ENCODE measurements at places on chromosomes 12 and 14. TPM values are rescaled to one million over a fixed set of nuclear protein-coding genes. Genes with fewer than 3 reads are reported as not detected.

DNA sequence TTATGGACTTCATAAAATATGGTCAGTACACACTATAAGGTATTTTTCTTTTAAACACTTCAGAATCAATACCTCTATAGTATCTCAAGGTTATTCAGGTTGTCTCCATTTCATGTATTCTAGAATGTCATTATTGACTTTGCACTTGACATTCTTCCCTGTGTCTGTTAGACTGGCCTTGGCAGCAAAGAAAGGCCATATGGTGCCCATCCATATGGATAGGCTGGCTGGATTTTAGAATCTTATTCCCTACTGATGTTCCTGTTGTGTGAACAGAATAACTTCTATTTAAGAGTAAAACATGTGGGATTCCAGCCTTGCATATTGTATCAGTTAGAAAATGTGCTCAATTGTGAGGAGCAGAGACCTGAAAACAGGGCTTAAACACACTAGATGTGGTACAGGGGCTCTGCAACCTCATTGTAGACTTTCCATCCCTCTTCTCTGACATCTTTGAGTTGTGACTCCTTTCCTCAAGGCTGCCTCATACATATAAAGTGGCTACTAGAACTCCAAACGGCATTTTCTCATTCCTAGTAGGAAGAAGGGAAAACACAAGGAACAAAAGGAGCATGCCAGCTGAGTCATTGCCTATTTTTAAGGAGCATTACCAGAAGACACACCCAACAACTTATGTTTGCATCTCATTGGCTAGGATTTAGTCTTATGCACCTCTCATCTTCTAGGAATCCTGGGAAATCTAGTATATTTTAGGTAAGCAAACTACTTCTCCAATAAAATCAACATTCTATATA lies 221.2 kb upstream of the TMPO start:
- no peak overlapping the region for H3K27ac ChIP-seq
- no peaks in the 10 kb centered on the region for H3K4me1 ChIP-seq
- H3K36me3 ChIP-seq, result no peaks in the 10 kb centered on the region
- no peak overlapping the region for H3K4me3 ChIP-seq
- DNase-seq, result no peak

- no peak for DNase-seq
- peaks cover 37% of the 10 kb centered on the region for H3K4me1 ChIP-seq
- peaks cover 4% of the 10 kb centered on the region for H3K36me3 ChIP-seq
- H3K4me3 ChIP-seq, result peak overlapping the region; percentile 68
- no peak overlapping the region for H3K27ac ChIP-seq
Measured at GRCh38 chr12:55997535-55997859, 421 bp downstream of the SUOX start.

GRCh38 chr14:59116984-59117415 lies 71.5 kb upstream of the DAAM1 start:
- no peaks in the 10 kb centered on the region for H3K4me1 ChIP-seq
- no peaks in the 10 kb centered on the region for H3K36me3 ChIP-seq
- H3K27ac ChIP-seq, result no peak overlapping the region
- no peak overlapping the region for H3K4me3 ChIP-seq

DNA sequence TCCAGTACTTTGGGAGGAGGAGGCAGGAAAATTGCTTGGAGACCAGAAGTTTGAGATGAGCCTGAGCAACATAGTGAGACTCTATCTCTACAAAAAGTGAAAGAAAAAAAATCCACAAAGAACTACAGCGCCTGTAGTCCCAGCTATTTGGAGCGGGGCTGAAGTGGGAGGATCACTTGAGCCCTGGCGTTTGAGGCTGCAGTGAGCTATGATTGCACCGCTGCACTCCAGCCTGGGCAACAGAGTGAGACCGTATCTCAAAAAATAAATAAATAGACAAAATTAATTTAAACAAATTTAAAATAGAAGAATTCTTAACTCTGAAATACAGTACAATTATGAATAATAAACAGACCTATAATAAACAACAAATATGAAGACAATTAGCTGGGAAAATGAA lies 40.9 kb downstream of the ATL1 start:
- no peak overlapping the region for H3K27ac ChIP-seq
- DNase-seq, result no peak
- H3K36me3 ChIP-seq, result no peaks in the 10 kb centered on the region
- peaks cover 3% of the 10 kb centered on the region for H3K4me1 ChIP-seq

- H3K27me3 ChIP-seq, result no peaks in the 10 kb centered on the region
- H3K27ac ChIP-seq, result no peak overlapping the region
- no peaks in the 10 kb centered on the region for H3K4me1 ChIP-seq
- H3K4me3 ChIP-seq, result no peak overlapping the region
- no peaks in the 10 kb centered on the region for H3K36me3 ChIP-seq
Measured at GRCh38 chr14:90373887-90374286, 22.9 kb upstream of the CALM1 start.

DNA sequence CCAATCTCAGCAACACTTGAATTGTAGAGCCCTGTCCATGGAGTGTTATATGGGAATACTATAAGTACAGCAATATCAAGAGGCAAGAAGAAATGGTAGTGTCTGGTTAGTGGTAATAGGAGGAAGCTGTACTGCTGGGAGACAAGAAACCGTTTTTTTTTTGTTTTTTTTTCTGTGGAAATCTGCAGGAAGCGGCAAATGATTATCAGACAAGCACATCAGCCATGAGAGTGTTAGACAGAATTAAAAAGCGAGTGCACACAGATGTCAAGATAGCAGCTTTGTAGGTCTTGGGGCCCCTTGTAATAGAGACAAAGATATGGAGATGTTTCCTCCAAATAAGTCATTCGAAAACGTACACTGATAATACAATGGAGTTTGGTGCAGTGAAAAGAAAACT lies 6.7 kb downstream of the TESPA1 start:
- no peaks in the 10 kb centered on the region for H3K27me3 ChIP-seq
- peaks cover 62% of the 10 kb centered on the region for H3K36me3 ChIP-seq
- peaks cover 76% of the 10 kb centered on the region for H3K4me1 ChIP-seq

- H3K4me1 ChIP-seq, result no peaks in the 10 kb centered on the region
- no peak overlapping the region for H3K27ac ChIP-seq
Measured at GRCh38 chr12:24573621-24574020, 375.3 kb downstream of the BCAT1 start.

GRCh38 chr12:27493260-27493940 lies 30.6 kb upstream of the PPFIBP1 start:
- no peak for DNase-seq
- H3K4me3 ChIP-seq, result no peak overlapping the region
- peaks cover 52% of the 10 kb centered on the region for H3K27me3 ChIP-seq
- no peak overlapping the region for H3K27ac ChIP-seq

DNA sequence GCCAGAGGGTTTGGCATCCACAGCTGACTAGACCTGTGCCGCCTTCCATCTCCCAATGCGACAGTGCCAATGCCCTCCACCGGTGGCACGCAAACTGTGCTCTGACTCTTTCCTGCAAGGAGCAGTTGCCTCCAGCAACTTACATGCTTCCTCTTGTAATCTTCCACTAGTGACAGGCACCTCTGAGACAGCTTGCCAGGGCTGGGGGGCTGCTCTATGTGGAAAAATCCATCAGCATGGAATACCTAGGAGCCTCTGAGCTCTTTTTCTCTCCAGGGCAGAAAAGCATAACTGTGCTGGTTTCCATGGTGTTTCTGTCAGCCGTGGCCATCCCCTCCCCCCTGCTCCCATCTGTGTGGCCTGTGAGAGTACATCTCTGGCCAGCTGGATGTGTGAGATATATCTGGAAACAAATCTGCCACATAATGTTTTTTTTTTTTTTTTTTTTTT lies 110.6 kb downstream of the MYRFL start:
- H3K4me1 ChIP-seq, result no peaks in the 10 kb centered on the region
- peaks cover 13% of the 10 kb centered on the region for H3K27me3 ChIP-seq
- H3K36me3 ChIP-seq, result no peaks in the 10 kb centered on the region
- no peak overlapping the region for H3K4me3 ChIP-seq
- DNase-seq, result no peak

GRCh38 chr12:130500835-130501330 lies 163.2 kb downstream of the PIWIL1 start:
- no peaks in the 10 kb centered on the region for H3K36me3 ChIP-seq
- H3K27me3 ChIP-seq, result no peaks in the 10 kb centered on the region
- H3K27ac ChIP-seq, result no peak overlapping the region
- DNase-seq, result no peak
- H3K4me3 ChIP-seq, result no peak overlapping the region

GRCh38 chr12:20438299-20438779 lies 70.0 kb downstream of the PDE3A start:
- no peak for DNase-seq
- H3K27me3 ChIP-seq, result no peaks in the 10 kb centered on the region
- H3K4me1 ChIP-seq, result no peaks in the 10 kb centered on the region
- no peak overlapping the region for H3K27ac ChIP-seq
- no peaks in the 10 kb centered on the region for H3K36me3 ChIP-seq
- H3K4me3 ChIP-seq, result no peak overlapping the region

- no peaks in the 10 kb centered on the region for H3K27me3 ChIP-seq
- no peak overlapping the region for H3K27ac ChIP-seq
- no peak for DNase-seq
Measured at GRCh38 chr14:48553443-48553842, 878.0 kb upstream of the MDGA2 start.

GRCh38 chr12:12503384-12504078 lies 59.1 kb downstream of the DUSP16 start:
- peaks cover 58% of the 10 kb centered on the region for H3K4me1 ChIP-seq
- peak; percentile 69 for DNase-seq
- peak overlapping the region; percentile 75 for H3K27ac ChIP-seq
- peaks cover 31% of the 10 kb centered on the region for H3K36me3 ChIP-seq
- H3K27me3 ChIP-seq, result no peaks in the 10 kb centered on the region

DNA sequence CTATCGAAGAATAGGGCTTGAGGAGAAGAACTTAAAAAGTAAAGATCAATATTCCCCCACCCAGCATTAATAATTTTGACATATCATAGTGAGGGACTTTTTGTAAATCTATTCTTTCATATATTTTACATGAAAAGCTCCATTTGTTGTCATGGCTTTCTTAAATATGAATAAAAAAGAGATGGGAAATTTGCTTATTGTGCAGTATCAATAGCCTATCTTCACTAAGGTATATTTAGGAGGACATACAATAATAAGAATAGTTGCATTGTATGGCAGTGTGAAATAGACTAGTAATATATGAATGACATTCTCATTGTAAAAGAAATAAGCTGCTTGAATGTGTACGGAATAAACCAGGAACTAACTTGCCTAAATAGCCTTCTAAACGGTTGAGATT lies 5.5 kb upstream of the TCP11L2 start:
- no peak overlapping the region for H3K4me3 ChIP-seq
- no peaks in the 10 kb centered on the region for H3K36me3 ChIP-seq
- DNase-seq, result no peak
- no peak overlapping the region for H3K27ac ChIP-seq

GRCh38 chr12:121159467-121160307 lies 27.0 kb downstream of the P2RX7 start:
- H3K36me3 ChIP-seq, result peaks cover 29% of the 10 kb centered on the region
- H3K4me3 ChIP-seq, result no peak overlapping the region
- peaks cover 6% of the 10 kb centered on the region for H3K4me1 ChIP-seq
- peak overlapping the region; percentile 3 for H3K27ac ChIP-seq

GRCh38 chr12:6118891-6119568 lies 5.4 kb downstream of the VWF start:
- H3K4me1 ChIP-seq, result peaks cover 7% of the 10 kb centered on the region
- no peak overlapping the region for H3K27ac ChIP-seq
- no peaks in the 10 kb centered on the region for H3K36me3 ChIP-seq
- DNase-seq, result no peak

GRCh38 chr14:65301862-65302539 lies 110.5 kb upstream of the FUT8 start:
- no peaks in the 10 kb centered on the region for H3K27me3 ChIP-seq
- DNase-seq, result peak; percentile 68
- peak overlapping the region; percentile 78 for H3K4me3 ChIP-seq
- H3K36me3 ChIP-seq, result peaks cover 20% of the 10 kb centered on the region
- peaks cover 76% of the 10 kb centered on the region for H3K4me1 ChIP-seq
- H3K27ac ChIP-seq, result peak overlapping the region; percentile 92

- H3K4me1 ChIP-seq, result no peaks in the 10 kb centered on the region
- no peaks in the 10 kb centered on the region for H3K27me3 ChIP-seq
- H3K36me3 ChIP-seq, result no peaks in the 10 kb centered on the region
- no peak overlapping the region for H3K4me3 ChIP-seq
- DNase-seq, result no peak
- no peak overlapping the region for H3K27ac ChIP-seq
Measured at GRCh38 chr12:80766897-80767296, 50.2 kb downstream of the MYF5 start.

GRCh38 chr12:77401064-77401769 lies 335.8 kb upstream of the E2F7 start:
- no peak overlapping the region for H3K4me3 ChIP-seq
- H3K36me3 ChIP-seq, result no peaks in the 10 kb centered on the region
- no peak overlapping the region for H3K27ac ChIP-seq

- DNase-seq, result no peak
- no peaks in the 10 kb centered on the region for H3K36me3 ChIP-seq
- no peaks in the 10 kb centered on the region for H3K27me3 ChIP-seq
- no peak overlapping the region for H3K4me3 ChIP-seq
Measured at GRCh38 chr12:131345521-131346436, 365.1 kb upstream of the SFSWAP start.

GRCh38 chr12:49843876-49844437 lies 1.1 kb upstream of the BCDIN3D start:
- H3K4me1 ChIP-seq, result peaks cover 37% of the 10 kb centered on the region
- H3K4me3 ChIP-seq, result peak overlapping the region; percentile 2
- H3K27me3 ChIP-seq, result peaks cover 9% of the 10 kb centered on the region
- no peak for DNase-seq
- H3K36me3 ChIP-seq, result peaks cover 4% of the 10 kb centered on the region

The DNAJC22 gene
- total RNA-seq, result 0.05 TPM

The GPR65 gene
- total RNA-seq, result 21.1 TPM

The GIT2 gene
- 92.3 TPM for total RNA-seq

The ADAM21 gene
- 0.07 TPM for total RNA-seq

The DIO2 gene
- total RNA-seq, result not detected

The CMKLR1 gene
- not detected for total RNA-seq

The BHLHE41 gene
- total RNA-seq, result not detected

The PTPN6 gene
- total RNA-seq, result 283 TPM

The CLEC12A gene
- 0.40 TPM for total RNA-seq

The SLC17A8 gene
- total RNA-seq, result not detected

The HCAR3 gene
- 0.09 TPM for total RNA-seq

The LTBR gene
- total RNA-seq, result 0.41 TPM

The B3GNT4 gene
- total RNA-seq, result 0.76 TPM

The SLCO1B1 gene
- total RNA-seq, result not detected

The PPP4R4 gene
- total RNA-seq, result 0.64 TPM

Measured in activated CD8-positive, alpha-beta memory T cell treated with anti-CD3 and anti-CD28 coated beads, Interleukin-2, amount 10 ng/mL, durations not matched to agents 7 days and 5 days (primary cell).